ENCODE measurements at places on chromosomes 11 and 22. TPM values are rescaled to one million over a fixed set of nuclear protein-coding genes. Genes with fewer than 3 reads are reported as not detected.

GRCh38 chr11:95912902-95913560 is 10.9 kb downstream of the MTMR2 start:
- no peak overlapping the region for H3K4me3 ChIP-seq
- H3K36me3 ChIP-seq, result no peaks in the 10 kb centered on the region
- no peaks in the 10 kb centered on the region for H3K27me3 ChIP-seq
- H3K27ac ChIP-seq, result no peak overlapping the region
- no peaks in the 10 kb centered on the region for H3K4me1 ChIP-seq

- no peaks in the 10 kb centered on the region for H3K4me1 ChIP-seq
- H3K36me3 ChIP-seq, result no peaks in the 10 kb centered on the region
- DNase-seq, result no peak
- H3K4me3 ChIP-seq, result no peak overlapping the region
- H3K27me3 ChIP-seq, result no peaks in the 10 kb centered on the region
- no peak overlapping the region for H3K27ac ChIP-seq
These were observed 13.1 kb upstream of the UCP2 start for GRCh38 chr11:73995731-73996130.

- H3K27ac ChIP-seq, result no peak overlapping the region
- no peak overlapping the region for H3K4me3 ChIP-seq
- no peaks in the 10 kb centered on the region for H3K36me3 ChIP-seq
- H3K27me3 ChIP-seq, result no peaks in the 10 kb centered on the region
- DNase-seq, result no peak
These were observed 95.5 kb downstream of the USP35 start for GRCh38 chr11:78284260-78284659.

- no peak overlapping the region for H3K27ac ChIP-seq
- no peak for DNase-seq
- no peaks in the 10 kb centered on the region for H3K36me3 ChIP-seq
- no peaks in the 10 kb centered on the region for H3K27me3 ChIP-seq
These were observed 19.1 kb upstream of the LINC01488 start for GRCh38 chr11:69462106-69462951.

DNA sequence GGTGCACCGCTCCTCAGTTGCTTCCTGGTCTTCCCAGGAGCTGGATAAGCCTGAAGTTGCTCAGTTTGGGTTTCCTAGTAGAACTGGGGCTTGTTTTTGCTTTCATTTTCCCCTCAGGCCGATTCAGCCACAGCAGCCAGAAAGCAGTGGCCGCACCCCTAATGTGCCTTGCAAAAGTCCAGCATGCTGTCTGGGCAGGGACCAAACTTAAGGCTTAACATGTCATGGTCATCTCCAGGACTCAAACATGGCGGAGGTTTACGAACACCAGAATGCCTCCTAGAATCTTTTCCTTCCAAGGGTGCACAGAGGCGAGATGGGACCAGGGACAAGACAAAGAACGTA is 2.5 kb downstream of the GNG3 start:
- H3K27me3 ChIP-seq, result no peaks in the 10 kb centered on the region
- H3K4me3 ChIP-seq, result peak overlapping the region; percentile 85
- DNase-seq, result no peak
- H3K4me1 ChIP-seq, result peaks cover 20% of the 10 kb centered on the region

GRCh38 chr11:5225480-5225871 is 1.4 kb downstream of the HBB start:
- H3K4me1 ChIP-seq, result no peaks in the 10 kb centered on the region
- peak; percentile 63 for DNase-seq
- no peaks in the 10 kb centered on the region for H3K27me3 ChIP-seq
- H3K36me3 ChIP-seq, result no peaks in the 10 kb centered on the region
- H3K27ac ChIP-seq, result no peak overlapping the region
- no peak overlapping the region for H3K4me3 ChIP-seq

DNA sequence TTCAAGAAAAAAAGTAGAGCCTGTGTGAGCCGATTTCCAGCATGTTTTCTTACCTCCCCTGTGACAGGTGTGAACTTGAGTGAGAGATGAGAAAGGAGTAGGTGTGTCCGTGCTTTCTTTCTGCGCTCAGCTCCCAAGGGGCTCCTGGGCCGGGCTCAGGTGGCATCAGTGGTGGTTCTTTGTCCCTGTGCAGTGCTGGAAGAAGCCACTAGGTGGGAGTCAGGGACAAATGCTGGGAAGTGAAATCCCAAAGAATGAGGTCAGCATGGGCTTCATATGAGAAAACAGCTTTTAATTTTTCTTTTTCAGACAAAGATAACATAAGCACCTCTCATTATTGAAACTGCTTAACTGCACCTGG is 57.8 kb downstream of the PPFIBP2 start:
- no peak overlapping the region for H3K4me3 ChIP-seq
- H3K27ac ChIP-seq, result peak overlapping the region; percentile 92
- peak; percentile 68 for DNase-seq
- no peaks in the 10 kb centered on the region for H3K27me3 ChIP-seq
- H3K4me1 ChIP-seq, result peaks cover 54% of the 10 kb centered on the region

GRCh38 chr11:130580372-130580771 is 131.9 kb downstream of the ADAMTS15 start:
- H3K27ac ChIP-seq, result no peak overlapping the region
- H3K4me1 ChIP-seq, result no peaks in the 10 kb centered on the region
- no peak overlapping the region for H3K4me3 ChIP-seq
- no peaks in the 10 kb centered on the region for H3K36me3 ChIP-seq
- peak; percentile 8 for DNase-seq
- no peaks in the 10 kb centered on the region for H3K27me3 ChIP-seq

DNA sequence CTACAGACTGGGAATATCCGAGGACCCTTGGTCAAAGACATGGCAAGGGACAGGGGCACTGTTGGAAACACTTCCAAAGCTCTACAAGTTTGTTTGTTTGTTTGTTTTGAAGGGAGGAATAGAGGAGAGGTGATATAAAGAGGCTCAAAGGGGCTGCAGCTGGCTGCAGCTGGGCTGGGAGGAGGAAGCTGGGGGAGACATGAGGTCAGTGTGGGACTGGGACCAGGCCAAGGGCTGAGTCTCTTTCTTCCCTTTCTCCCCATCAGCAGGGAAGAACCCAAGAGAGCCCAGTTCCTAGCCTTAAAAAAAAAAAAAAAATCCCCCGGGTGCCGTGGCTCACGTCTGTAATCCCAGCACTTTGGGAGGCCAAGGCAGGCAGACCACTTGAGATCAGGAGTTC is 5.0 kb downstream of the RHOG start:
- no peaks in the 10 kb centered on the region for H3K27me3 ChIP-seq
- no peak overlapping the region for H3K4me3 ChIP-seq
- H3K4me1 ChIP-seq, result peaks cover 17% of the 10 kb centered on the region
- no peaks in the 10 kb centered on the region for H3K36me3 ChIP-seq
- DNase-seq, result no peak

- H3K27me3 ChIP-seq, result no peaks in the 10 kb centered on the region
- no peaks in the 10 kb centered on the region for H3K4me1 ChIP-seq
- no peaks in the 10 kb centered on the region for H3K36me3 ChIP-seq
- H3K27ac ChIP-seq, result no peak overlapping the region
- DNase-seq, result no peak
These were observed 86.4 kb upstream of the THY1 start for GRCh38 chr11:119509282-119509841.

PTDSS2 gene
- 15.6 TPM for total RNA-seq

LAYN gene
- total RNA-seq, result 0.98 TPM

DEUP1 gene
- not detected for total RNA-seq

EXPH5 gene
- total RNA-seq, result 6.1 TPM

LRRC32 gene
- 5.4 TPM for total RNA-seq

SLC22A8 gene
- total RNA-seq, result not detected

C11orf24 gene
- total RNA-seq, result 39.8 TPM

CXCR5 gene
- not detected for total RNA-seq
